ENCODE measurements at places on chromosomes 12 and 14. TPM values are rescaled to one million over a fixed set of nuclear protein-coding genes. Genes with fewer than 3 reads are reported as not detected.

DNA sequence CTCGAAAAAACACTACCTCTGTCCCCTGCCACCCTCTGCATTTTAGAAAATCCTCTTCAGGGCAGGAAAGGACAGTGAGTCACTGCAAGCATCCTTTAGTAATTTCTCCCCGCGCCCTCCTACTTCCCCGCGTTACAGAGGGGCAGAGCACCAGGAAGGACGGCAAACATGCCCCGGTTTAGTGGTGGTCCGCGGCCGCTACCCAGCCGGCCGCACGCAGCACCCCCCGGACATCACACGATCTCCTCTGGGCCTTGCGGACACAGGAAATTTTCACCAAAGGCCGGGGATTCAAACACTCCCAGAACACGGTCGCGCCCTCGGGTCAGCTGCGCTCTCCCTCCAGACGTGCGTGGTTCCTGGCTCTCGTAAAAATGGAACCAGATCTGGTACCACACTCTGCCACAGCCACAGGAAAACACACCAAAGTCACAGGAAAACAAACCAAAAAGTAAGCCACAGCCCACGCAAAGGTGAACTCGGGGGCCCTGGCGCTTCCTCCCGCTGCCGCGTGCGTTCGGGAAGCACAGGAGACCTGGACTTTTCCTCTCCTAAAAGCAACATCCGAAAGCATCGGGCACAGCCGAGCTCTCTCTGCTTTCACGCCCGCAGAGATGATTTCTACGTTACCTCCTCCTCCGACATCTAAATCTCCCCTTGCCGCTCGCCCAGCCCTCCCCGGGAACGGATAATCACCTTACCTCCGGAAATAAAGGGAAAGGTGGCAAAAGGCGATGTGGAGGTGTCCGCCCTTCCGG lies 839 bp downstream of the SLC38A1 start:
- peaks cover 13% of the 10 kb centered on the region for H3K4me1 ChIP-seq
- H3K27ac ChIP-seq = no peak overlapping the region
- H3K36me3 ChIP-seq = no peaks in the 10 kb centered on the region
- no peaks in the 10 kb centered on the region for H3K27me3 ChIP-seq
- no peak overlapping the region for H3K4me3 ChIP-seq

DNA sequence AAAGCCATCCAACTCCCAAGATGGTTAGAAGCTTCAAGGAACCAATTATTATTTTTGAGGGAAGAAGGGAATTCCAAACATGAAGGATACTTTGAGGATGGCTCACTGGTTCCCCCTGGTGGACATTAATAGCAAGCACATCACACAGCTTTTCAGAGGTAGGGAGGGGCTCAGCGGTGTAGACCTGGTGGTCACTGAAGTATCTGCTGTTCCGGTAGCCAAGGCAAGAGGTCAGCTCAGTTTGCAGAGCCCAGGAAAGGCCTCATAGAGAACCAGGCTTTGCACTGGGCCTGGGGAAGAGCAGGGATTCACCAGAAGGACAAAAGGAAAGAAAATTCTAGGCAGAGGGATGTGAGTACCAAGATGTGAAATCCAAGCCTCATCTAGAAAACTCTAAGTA lies 118.7 kb downstream of the KSR2 start:
- H3K27ac ChIP-seq = no peak overlapping the region
- peaks cover 2% of the 10 kb centered on the region for H3K4me1 ChIP-seq
- no peak for DNase-seq
- no peak overlapping the region for H3K4me3 ChIP-seq

DNA sequence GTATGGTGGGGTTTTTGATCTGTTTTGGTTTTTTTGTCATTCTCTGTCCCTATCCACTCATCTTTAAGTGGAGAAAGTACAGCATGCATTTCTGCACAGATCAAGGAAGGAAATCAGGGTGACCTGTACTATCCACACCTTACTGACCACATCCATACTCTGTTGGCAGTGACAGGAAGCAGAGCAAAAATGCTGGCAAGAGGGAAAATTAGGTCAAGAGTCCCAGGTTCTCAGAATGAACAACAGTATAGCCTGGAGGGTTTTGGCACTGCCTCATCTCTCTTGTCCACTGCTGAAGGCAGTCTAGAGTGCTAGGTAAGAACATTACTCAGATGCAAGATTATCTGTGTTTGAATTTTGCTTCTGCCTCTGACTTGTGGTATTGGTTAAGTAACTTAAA lies 70.7 kb downstream of the TAOK3 start:
- H3K4me3 ChIP-seq = peak overlapping the region; percentile 48
- H3K27me3 ChIP-seq = no peaks in the 10 kb centered on the region
- peaks cover 45% of the 10 kb centered on the region for H3K4me1 ChIP-seq
- DNase-seq = no peak

Gene AVPR1A
- not detected for total RNA-seq

Gene ABCC9
- not detected for total RNA-seq

Gene TMCC3
- total RNA-seq = 3.5 TPM

- no peak overlapping the region for H3K4me3 ChIP-seq
- no peak overlapping the region for H3K27ac ChIP-seq
- no peak for DNase-seq
- no peaks in the 10 kb centered on the region for H3K27me3 ChIP-seq
- peaks cover 20% of the 10 kb centered on the region for H3K36me3 ChIP-seq
These were observed 10.1 kb downstream of the GMFB start for GRCh38 chr14:54478636-54479215.

DNA sequence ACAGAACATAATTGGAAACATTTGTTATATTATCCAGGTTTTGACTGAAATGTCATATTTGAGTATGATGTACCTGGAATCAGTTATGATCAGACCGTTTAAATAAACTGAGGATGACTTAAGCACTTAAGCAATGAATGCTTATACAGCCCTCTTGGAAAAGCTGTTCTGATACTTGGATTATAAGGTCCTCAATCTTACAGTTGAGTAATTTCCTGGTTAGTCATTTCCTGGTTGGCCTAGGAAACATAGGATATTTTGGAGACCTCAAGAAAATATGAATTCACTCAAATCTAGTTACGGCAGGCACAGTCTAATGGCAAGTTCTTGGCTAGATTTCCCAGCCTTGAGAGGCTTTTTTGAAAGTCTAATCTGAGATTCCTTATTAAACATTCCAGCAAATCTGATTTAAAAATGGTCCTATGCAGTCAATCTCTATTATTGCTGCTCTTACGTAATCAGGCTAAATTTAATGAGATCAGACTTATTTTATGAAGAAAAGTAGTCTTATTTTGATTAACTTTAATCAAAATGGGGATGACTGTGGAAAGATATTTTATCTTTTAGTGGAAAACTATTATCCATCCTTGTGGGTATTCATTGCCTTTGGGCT lies 447.2 kb downstream of the SNAPC1 start:
- H3K4me1 ChIP-seq = no peaks in the 10 kb centered on the region
- H3K36me3 ChIP-seq = peaks cover 8% of the 10 kb centered on the region
- no peak overlapping the region for H3K27ac ChIP-seq
- H3K4me3 ChIP-seq = no peak overlapping the region

Gene TAS2R30
- total RNA-seq = 3.6 TPM

- peaks cover 27% of the 10 kb centered on the region for H3K27me3 ChIP-seq
- H3K27ac ChIP-seq = no peak overlapping the region
These were observed 3.2 kb upstream of the C12orf42 start for GRCh38 chr12:103498990-103499389.

Gene HVCN1
- total RNA-seq = 1.00 TPM

DNA sequence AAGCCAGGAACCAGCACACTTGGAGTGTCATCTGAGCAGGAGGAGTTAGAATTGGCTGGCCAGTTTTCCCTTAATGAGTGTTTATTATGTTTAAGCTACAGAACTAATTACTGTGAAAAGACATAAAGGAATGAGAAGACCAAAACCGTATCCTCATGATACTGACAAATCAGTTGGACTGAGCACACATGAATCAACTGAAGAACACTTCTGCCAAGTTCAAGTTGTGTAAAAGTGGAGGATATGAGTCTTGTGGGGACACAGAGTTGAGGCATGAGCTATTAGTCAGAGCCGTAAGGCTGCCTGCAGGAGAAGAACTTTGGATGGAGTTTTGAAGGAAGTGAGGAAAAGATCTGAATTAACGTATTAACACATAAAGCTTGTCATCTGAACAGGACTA lies 43.1 kb downstream of the HMGA2 start:
- H3K4me3 ChIP-seq = no peak overlapping the region
- no peaks in the 10 kb centered on the region for H3K4me1 ChIP-seq
- no peak overlapping the region for H3K27ac ChIP-seq
- no peaks in the 10 kb centered on the region for H3K36me3 ChIP-seq

Gene ALX1
- total RNA-seq = not detected

Gene REP15
- total RNA-seq = 0.56 TPM

DNA sequence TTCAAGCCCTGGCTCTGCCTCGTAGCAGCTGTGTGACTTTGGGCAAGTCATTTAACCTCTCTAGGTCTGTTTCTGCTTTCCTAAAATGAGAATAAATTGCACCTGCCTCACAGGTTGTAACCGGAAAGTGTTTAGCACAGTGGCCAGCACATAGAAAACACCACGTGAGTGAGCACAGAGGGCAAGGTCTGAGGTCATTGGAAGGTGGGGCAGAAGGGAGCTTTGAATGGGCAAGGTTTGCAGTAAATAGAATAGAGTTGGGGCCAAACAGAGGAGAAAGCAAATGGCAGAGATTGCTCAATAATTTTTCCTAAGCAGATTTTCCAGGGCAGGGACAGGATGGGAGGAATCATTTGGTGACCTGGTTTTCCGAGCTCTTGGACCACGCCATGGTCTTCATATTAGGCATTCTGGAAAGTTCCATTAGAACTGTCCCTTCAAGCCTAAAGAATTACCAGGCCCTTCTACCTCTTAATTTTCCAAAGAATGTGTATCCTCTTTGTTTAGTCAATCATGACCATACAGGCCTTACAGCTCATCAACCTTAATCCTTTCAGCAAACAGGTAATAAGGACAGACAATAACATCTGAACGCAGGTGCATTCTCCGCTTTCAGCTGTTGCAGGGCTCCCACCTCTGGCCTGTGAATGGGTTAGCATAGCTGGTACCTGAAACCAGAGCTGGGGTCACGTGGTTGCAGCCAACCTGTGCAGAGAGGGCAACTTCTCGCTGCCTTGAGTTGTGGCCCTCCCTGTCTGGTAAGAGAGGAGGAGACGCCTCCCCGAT lies 53.8 kb downstream of the VWF start:
- H3K4me1 ChIP-seq = peaks cover 21% of the 10 kb centered on the region
- H3K27me3 ChIP-seq = peaks cover 39% of the 10 kb centered on the region
- no peak for DNase-seq
- no peak overlapping the region for H3K4me3 ChIP-seq
- H3K36me3 ChIP-seq = no peaks in the 10 kb centered on the region
- no peak overlapping the region for H3K27ac ChIP-seq

Gene HOXC12
- total RNA-seq = not detected

Gene CLEC4D
- total RNA-seq = not detected

DNA sequence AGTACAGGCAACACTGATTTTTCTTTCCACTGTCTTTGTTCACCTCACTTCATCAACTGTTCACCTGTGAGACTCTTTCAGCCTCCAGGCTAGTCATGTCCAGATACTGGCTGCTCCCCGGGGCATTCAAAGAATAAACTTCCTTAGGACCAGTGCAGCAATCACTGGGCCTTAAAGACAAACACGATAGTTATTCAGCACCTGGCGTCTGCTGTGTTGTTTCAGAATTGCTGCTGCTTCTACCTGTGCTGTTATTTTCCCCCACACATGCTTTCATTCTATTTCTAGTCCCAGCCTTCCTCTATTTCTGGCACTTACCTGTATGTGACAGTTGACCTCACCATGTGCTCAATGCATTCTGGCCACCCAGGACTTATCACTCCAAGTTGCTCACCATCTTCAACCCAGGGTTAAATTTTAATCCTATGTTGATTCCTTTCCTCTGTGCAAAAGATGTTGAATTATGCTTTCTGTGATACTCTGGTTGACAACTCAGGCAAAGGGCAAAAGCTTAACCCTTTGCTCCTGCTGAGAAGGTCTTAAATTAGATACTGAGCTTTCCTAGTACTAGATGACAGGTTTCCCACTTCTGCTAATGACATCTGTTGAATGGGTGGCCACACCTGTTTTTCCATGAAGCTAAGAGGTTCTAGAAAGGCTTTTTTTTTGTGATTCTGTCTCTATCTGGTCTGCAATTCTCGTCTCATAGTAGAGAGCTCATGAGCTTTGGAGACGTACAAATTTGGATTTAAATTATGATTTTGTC lies 41.4 kb downstream of the PTPRQ start:
- H3K36me3 ChIP-seq = no peaks in the 10 kb centered on the region
- no peaks in the 10 kb centered on the region for H3K27me3 ChIP-seq
- no peak overlapping the region for H3K27ac ChIP-seq
- no peak for DNase-seq
- H3K4me1 ChIP-seq = no peaks in the 10 kb centered on the region
- H3K4me3 ChIP-seq = no peak overlapping the region

Gene OTX2
- total RNA-seq = not detected

DNA sequence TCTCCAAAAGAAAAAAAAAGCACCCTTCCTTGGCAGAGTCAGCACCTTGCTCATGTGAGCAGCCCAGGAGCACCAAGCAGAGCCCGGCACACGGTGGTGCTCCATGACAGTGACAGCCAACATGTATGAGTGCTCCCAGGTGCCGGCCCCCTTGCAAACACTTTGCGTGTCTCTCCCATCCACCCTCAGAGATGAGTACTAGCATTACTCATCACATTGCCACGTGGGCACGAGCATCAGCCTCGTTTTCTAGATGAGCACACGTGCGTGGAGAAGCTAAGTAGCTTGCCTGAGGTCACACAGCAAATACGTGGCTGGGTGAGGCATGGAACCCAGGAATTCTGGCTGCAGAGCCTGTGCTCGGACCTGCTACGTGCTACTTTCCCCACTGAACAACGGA lies 177.9 kb upstream of the PRMT8 start:
- H3K27me3 ChIP-seq = peaks cover 10% of the 10 kb centered on the region
- DNase-seq = no peak
- no peak overlapping the region for H3K4me3 ChIP-seq
- no peaks in the 10 kb centered on the region for H3K36me3 ChIP-seq
- H3K27ac ChIP-seq = no peak overlapping the region
- no peaks in the 10 kb centered on the region for H3K4me1 ChIP-seq

Gene TCHP
- total RNA-seq = 20.5 TPM

DNA sequence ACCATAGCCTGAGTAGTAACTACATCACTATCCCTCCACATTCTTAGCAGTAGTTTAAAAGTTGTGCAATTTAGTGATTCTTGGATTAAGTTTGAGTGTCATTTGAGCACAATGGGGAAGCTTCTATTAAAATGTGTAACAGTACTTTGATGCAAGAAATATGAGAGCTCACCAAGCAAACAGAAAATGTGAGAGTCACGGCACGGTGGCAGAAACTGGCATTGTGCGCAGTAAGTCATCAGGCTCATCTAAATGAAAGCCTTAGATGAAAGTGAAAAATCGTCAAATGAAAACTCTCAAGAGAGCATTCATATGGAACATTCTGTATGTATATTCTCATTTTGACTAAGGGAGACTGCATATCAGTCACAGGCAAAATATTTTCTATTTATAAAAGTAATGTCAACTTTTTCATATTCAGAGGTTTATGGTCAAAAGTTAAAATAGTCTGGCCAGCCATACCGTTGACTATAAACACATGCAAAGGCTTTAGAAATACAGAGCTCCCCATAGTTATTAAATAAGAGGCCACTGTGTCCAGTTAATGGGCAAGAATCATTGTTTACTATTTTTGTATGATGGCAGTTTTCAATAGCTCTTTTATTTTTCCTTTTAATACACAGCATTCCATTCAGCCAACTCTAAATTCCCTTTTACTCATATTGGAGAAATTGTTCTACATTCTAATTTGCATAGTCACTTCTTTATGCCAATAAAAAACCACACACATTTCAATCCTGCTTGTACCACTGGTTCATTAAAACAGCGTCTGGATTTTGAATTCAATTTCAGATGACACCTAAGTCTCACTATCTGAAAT lies 167.9 kb downstream of the PRKD1 start:
- H3K4me1 ChIP-seq = no peaks in the 10 kb centered on the region
- H3K4me3 ChIP-seq = no peak overlapping the region
- no peak overlapping the region for H3K27ac ChIP-seq
- DNase-seq = no peak
- no peaks in the 10 kb centered on the region for H3K27me3 ChIP-seq
